Hepatic stellate cell (primary cell): ENCODE measurements at places on chromosomes 5 and 9.

GRCh38 chr5:79513308-79513703 lies 628 bp downstream of the HOMER1 start:
- DNase-seq = peak; percentile 26

DNA sequence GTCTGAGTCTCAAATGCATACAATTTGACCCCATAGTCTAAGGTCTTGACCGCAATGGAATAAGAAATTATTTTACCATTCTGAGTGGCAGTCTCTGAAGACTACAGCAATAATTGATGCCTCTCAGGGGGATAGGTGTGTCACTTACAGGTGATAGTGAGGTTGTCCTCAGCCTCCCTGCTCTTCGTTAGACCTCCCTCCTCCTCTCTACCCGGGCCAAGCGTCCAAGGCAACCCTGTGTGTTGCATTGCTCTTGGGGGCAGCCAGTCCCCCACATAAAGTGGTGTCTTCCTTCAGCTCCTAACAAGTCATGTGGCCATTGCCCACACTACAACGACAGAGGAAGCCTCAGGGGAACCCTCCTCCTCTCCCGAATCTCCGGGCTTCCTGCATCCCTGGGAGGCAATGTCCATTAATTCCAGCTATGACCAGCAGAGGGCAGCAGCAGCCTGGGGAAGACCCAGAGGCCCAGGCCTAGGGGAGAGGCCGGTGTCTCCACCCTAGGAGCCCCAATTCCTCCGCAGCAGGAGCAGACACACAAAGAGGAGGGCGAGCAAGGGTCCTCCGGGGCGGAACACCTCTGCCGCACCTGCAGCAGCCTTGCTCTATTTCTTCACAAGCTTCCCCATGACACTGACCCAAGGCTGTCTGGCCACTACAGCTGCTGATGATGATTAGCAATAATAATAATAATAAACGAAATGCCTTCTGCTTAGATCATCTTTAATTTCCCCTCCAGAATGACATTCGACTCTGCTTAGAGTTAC lies 134.8 kb downstream of the KCNIP1 start:
- DNase-seq = peak; percentile 80

DNA sequence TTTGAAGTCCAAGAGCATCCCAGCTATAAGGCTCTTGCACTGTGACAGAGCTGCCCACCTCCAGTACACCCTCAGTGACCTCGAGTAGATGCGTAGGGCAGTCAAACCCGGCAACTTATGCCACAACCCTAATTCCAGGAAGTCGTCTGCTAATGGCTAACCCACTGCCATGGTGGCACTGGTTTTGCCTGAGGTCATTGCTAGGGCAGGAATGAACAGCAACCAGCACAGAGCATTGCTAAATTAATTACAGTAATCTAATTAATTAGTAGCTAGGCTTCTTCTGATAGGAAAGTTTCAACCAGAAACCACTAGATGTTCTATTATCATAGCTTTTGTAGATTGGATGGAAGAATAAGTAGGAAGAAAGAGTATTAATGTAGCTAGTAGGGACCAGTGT lies 122.8 kb downstream of the DPYSL3 start:
- DNase-seq = no peak

DNA sequence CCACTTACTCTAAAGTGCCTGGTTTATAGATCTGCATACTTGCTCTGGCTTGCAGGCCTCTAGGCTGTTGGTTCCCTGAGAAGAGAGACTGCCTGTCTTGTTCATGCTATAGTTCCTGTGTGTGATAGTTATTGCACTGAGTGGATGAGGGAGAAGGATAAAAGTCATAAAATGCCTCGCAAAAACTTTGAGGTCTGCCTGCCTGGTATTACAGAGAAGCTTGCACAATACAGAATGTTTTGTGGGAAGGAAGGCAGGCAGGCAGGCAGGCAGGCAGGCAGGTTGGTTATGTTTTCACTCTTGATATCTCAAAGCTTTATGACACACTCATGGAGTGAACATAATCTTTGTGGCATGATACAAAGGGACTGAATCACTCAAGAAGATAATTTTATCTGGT lies 287.1 kb downstream of the SLIT3 start:
- DNase-seq = no peak

DNA sequence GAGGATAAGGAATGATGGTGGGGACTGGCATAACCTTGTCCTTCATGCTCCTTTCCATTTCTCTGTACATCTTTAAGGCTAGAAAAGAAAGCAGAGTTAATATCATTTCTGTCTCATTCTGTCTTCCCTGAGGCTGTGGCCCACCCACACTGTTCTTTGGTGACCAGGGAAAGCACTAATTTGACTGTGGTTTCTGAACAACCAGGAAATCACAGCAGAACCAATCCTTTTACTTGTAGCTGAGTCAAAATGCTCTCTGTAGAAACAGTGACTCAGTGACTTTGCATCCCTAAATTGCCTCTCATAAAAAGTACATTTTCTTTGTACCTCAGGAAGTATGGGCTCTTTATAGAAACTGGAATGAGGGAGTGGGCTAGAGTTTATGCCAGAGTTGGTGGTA lies 28.1 kb downstream of the IL33 start:
- DNase-seq = no peak

DNA sequence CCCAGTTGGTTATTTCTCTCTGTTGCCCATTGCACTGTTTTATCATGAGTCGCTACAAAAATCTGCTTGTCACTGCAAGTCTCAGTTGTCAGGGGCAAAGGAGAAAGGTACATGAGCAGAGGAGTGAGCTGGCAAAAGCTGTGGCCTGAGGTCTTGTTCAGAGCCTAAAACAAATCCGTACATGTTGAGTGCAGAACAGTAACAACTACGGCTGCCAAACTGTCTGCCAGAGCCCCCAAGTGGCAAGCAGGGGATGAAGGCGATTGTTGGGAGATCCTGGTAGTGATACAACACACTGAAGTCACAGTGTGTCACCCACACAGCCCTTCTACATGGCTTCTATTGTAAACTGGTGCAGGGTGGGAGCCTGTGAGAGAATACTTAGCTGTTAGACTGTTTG lies 50.9 kb downstream of the BRINP1 start:
- DNase-seq = no peak

GRCh38 chr5:10701567-10702039 lies 59.4 kb downstream of the DAP start:
- peak; percentile 55 for DNase-seq

DNA sequence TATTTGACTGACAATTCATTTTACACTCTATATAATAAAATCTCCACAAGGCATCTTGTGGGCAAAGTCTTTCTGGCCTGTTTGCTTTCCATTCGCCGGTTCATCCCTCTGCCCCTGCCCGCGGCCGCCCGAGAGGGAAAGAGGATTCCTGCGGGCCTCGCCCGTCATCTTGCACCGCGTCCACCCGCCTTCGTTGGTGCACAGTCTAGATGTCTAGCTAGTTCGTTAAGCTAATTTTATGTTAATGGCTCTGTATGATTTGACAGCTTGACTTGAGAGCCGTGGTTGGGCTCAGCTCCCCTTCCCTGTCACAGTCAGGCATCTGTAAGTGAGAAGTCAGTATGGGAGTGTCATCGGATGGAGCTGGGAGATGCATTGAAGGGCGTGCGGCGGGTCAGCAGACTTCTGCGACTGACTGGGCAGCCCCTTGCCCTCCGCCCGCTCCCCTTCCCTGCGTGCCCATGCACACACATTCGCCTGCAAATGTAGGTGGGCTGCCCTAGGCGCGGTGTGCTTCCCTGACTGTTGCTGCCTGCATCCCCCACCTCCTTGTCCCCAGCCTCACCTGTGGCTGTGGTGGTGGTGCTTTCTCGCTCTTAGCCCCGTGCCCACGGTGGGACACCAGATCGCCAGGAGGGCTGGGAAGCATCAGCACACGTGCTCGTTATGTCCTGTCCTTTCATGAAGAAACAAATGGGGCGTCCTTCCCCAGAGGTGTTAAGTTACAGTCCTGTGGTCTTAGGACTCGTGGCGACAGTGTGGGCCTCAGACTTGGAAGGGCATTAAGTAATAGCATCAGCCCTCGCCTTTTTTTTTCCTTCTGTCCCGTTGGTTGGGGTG lies 25.9 kb upstream of the PRDM12 start:
- no peak for DNase-seq

- no peak for DNase-seq
Measured at GRCh38 chr9:13270734-13271133, 8.8 kb downstream of the MPDZ start.

GRCh38 chr9:15352306-15352705 lies 45.3 kb upstream of the TTC39B start:
- no peak for DNase-seq

DNA sequence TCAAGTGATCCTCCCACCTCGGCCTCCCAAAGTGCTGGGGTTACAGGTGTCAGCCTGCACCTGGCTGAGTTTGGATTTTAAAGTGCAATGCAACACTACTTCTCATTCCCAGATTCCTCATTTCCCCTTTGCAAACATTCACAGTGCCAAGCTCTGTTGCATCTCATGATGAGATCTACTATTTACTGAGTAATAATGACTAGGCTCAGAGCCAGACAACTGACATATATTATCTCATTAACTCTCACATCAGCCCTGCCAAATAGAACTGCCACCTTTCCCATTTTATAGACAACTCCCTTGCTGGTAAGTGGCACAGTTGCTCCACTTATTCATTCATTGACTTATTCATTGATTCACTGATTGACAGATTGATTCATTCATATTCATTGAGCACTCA lies 7.0 kb downstream of the PDE6A start:
- no peak for DNase-seq

DNA sequence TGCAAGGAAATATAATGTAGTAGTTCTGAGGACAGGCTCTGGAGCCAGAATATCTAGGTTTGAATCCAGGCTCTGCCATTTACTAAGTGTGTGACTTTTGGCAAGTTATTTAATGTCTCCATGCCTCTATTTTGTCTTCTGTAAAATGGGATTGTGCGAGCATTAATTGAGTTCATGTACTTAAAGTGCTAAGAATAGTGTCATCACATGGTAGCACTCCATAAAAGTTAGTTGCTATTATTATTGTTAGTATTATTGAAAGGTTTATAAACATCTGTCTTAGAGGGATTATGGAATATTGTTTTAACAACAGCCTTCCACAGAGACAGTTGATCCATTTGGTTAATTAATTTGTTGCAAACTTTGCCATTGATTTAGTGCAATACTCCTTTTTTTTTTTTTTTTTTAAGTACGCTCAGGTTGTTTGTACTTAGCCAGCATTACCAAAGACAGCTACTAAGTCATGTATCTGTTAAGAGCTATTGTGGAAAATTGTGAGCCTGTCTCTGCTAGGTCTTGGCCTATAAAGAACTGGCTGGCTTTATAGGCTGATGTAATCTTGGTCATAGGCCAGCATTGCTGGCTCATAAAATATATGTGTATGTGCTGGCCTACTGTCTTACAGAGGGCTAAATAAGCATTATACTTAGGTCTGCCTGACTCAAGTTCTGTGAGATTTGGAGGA lies 174.7 kb downstream of the WDR70 start:
- no peak for DNase-seq

- no peak for DNase-seq
Measured at GRCh38 chr5:148848393-148849031, 22.1 kb downstream of the ADRB2 start.

DNA sequence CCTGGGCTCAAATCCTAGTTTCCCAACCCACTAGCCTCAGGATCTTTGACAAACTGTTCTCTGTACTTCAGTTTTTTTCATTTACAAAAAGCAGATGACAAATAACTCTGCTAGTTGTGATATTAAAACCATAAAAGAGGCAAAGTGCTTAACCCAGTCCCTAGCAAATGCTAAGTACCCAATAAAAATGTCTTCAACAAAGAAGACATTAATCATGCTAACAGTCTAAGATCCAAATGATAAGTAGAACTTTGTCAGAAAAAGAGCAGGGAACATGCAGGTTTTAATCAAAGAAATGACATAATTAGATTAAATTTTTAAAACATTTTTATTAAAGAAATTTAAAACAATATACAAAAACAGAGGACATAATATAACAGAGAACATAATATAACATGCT lies 203.0 kb upstream of the ADRA1B start:
- no peak for DNase-seq

DNA sequence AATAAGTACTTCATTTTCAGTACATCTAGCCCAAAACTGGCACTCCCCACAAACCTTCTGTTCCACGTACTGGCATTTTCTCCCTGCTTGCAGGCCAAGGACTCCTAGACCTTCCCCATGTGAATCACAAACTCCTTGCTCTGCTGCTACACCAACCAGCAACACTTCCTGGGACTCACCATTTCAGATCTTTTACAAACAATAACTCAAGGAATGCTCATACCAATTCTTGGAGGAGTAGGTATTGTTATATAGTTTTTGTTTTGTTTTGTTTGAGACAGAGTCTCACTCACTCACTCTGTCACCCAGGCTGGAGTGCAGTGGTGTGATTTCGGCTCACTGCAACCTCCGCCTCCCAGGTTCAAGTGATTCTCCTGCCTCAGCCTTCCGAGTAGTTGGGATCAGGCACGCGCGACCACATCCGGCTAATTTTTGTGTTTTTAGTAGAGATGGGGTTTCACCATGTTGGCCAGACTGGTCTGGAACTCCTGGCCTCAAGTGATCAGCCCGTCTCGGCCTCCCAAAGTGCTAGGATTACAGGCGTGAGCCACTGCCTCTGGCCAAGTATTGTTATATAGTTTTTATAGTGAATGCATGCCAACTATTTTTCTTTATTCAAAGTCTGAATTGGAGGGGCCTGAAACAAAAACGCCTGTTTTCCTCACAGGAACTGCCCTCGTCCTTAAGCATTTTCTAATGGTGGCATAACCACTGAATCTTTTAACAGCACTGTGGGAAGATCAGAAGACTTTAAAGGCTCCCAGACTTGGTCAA lies 210.8 kb downstream of the TSSK1B start:
- DNase-seq = no peak

- no peak for DNase-seq
Measured at GRCh38 chr9:36897019-36897418, 137.0 kb downstream of the PAX5 start.
